H54 (cell line): ENCODE measurements at places on chromosomes 3 and 15.

- no peak for DNase-seq
Measured at GRCh38 chr3:172848910-172849309, 98.4 kb downstream of the ECT2 start.

GRCh38 chr15:81301385-81301784, 22.6 kb downstream of the STARD5 start:
- DNase-seq = no peak

DNA sequence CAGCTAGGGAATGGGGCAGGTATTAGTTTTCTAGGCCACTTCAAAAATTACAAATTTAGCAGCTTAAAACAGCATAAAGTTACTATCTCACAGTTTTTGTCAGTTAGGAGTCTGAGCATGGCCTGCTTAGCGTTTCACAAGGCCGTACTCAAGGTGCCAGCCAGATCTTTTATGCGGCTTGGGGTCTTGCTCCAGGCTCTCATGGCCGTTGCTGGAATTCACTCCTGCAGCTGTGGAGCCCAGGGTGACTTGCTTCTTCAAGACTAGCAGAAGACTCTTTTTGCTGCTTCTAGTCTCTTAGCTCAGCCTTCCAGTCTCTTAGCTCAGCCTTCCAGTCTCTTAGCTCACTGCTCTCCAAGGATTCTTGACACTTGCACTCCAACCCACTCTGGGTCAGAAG, 242.1 kb upstream of the CTDSPL start:
- no peak for DNase-seq

GRCh38 chr3:27606537-27606936, 115.6 kb downstream of the EOMES start:
- no peak for DNase-seq

GRCh38 chr15:49622561-49622960, 1.7 kb downstream of the DTWD1 start:
- DNase-seq = no peak

GRCh38 chr3:158896729-158897128, 94.9 kb downstream of the MFSD1 start:
- DNase-seq = no peak

DNA sequence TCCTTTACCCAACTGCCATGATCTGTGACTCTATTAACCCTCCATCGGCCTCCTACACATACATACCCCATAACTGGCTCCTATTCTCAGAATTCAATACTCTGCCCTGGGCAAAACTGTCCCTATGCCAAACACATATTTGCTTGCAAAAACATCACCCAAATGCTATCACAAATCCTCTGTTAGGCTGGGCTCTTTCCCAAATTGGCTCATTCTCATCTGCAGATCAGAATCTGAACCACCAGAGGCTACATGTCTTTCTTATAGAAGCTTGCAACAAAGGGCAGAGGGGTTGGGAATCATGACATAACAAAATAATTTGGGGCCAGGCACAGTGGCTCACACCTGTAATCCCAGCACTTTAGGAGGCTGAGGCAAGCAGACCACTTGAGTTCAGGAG, 45.4 kb upstream of the GOLM2 start:
- no peak for DNase-seq

DNA sequence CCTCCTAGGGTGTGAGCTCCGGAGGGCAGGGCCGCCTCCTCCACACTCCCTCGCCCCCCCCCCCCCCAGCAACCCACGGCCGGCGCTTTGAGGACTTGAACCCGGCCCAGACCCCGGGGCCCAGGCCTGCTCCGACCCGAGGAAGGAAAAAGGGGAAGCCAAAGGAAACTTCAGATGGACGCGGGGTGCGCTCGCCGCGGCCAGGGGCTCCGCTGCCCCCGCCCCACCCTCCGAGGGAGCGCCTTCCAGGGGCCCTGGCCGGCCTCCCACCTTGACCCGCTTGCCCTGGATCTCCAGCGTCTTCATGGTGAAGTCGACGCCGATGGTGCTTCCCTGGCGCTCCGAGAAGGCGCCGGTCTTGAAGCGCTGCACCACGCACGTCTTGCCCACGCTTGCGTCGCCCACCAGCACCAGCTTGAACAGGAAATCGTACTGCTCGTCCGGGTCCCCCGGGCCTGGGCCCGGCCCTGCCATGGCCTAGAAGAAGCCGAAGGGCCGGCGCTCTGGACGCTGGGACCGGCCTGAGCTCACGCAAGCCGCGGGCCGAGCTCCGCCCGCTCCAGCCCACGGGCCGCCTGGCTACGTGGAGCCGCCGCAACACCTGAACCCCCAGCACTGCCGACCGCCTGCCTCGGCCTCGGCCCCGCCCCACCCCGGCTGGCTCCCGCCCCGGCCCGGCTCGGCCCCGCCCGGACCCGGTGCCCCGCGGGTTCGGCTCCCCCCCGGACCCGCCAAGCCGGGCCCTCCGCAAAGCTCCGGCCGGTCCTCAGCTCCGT, 400 bp downstream of the RAB43 start:
- DNase-seq = no peak

GRCh38 chr3:23002836-23003732, 200.0 kb upstream of the UBE2E2 start:
- DNase-seq = no peak
